CD4-positive, alpha-beta T cell treated with Interleukin-12 subunit alpha and Interleukin-12 subunit beta, for 1 hour (primary cell): ENCODE measurements at places on chromosomes 5 and 9.

DNA sequence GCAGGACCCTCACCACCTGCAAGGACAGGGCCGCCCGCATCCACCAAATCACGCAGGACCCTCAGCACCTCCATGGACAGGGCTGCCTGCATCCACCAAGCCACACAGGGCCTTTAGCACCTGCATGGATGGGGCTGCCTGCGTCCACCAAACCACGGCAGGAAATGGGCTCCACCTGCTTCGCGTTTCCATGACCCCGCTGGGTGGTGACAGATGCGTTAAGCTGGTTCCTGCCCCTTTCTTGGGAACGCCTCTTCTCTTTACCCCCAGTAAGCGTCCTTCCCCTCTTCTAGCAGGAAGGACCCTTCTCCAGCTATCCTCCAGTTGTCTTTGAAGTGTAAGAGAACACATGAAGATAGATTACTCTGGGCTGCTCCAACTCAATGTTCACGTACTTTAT, 13.5 kb downstream of the FBP1 start:
- DNase-seq, result no peak

DNA sequence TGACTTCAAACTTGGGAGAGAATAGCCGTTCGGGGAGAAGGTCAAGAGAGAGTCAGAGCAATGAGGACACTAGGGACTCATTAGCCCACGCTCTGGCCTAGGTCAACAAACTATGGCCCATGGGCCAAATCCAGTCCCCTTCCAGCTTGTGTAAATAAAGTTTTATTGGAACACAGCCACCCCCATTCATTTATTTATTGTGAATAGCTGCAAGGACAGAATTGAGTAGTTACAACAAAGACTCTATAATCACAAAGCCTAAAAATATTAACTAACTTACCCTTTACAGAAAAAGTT, 33.1 kb upstream of the TRIM32 start:
- DNase-seq, result no peak

GRCh38 chr9:96515621-96516470, 65.9 kb downstream of the HABP4 start:
- DNase-seq, result no peak

- DNase-seq, result no peak
Observed at GRCh38 chr5:149325166-149325735, 20.0 kb upstream of the GRPEL2 start.

- DNase-seq, result no peak
Observed at GRCh38 chr5:106510321-106510720, 1160.4 kb downstream of the EFNA5 start.

GRCh38 chr5:177508221-177508611, 1.4 kb downstream of the DOK3 start:
- no peak for DNase-seq

DNA sequence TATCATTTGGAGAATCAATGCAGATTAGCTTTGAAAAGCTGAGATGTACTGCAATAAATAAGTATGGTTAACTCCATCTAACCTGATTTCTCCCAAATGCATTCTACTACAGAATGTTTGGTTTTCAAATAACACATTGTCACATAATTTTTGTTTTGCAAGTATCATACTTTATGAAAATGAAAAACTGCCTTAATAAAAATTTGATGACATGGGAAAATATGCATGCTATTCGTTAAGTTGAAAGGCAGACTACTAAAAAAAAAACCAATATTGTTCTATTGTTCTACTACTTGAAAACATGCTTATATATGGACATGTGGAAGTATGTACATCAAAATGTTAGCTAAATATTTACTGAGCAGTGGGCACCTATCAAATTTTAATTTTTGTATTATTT, 668.9 kb downstream of the HTR1A start:
- DNase-seq, result no peak

DNA sequence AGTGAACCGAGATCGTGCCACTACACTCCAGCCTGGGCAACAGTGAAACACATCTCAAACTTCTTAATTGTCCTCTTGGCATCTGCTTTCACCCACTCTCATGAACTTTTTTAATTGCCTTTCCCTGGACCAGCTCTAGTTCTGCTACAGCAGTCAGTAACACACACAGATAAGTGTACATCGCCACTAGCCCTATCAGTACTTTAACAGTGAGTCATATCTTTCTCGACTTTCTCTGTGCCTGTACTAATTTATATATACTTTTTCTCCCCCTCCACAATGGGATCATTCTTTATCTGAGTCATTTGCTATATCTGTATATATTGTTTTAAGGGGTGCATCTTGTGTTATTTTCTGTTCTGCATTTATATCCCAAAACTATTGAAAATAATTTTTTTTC, 6.7 kb downstream of the CDC37L1 start:
- DNase-seq, result no peak

GRCh38 chr5:134398609-134399155, 13.0 kb downstream of the CDKN2AIPNL start:
- no peak for DNase-seq

DNA sequence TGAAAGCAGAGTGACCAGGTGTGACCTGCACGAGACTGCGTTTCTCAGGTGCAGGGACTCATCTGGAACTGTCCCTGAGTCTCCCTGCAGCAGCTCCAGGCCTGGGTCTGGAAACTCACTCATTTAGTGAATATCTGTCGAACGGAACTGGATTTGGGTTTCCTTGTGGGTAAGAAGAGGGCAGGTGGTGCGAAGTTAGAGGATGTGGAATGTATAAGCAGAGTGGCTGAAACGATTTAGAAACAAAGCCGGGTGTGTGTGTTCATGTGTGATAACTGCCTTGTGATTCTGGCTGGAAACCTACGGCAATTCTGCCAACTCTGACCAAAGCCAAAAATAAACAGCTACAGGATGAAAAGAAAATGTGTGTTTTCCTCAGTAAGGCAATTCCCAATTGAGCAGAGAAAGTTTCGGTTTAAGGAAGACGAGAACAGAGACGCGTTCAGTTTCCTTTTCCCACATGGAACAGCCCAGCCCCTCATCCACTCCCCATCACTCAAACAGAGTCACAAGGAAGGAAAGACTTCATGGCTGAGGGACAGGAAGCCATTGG, 130.3 kb downstream of the NSG2 start:
- DNase-seq, result no peak

DNA sequence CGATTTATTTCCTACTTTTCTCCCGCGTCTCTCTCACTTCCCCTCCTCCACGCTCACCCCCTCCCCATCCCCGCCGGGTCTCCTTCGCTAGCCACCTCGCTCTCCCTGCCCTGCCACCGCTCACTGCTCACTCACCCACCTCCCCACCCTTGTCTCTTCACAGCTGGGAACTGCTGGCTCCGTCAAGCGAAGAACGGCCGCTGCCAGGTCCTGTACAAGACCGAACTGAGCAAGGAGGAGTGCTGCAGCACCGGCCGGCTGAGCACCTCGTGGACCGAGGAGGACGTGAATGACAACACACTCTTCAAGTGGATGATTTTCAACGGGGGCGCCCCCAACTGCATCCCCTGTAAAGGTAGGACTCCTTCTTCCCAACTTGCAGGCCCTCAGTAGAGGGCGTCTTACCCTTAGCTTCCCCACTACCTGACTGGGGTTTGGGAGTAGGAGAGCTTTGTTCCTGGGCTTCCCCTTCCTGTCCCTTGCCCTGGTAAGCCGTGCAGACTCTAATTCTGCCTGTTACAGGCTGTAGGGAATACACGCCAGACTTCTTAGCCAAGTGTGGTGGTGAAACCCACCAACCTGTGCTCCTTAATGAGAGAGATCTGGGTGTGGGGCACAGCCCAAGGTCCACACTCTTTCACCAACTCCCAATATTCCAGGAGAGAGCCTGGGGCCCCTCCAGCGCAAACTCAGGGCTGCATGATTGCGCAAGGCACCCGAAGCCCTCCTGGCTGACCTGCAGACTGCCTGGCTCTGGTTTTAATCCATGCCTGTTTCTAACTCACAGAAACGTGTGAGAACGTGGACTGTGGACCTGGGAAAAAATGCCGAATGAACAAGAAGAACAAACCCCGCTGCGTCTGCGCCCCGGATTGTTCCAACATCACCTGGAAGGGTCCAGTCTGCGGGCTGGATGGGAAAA, 2.5 kb downstream of the FST start:
- DNase-seq, result no peak

DNA sequence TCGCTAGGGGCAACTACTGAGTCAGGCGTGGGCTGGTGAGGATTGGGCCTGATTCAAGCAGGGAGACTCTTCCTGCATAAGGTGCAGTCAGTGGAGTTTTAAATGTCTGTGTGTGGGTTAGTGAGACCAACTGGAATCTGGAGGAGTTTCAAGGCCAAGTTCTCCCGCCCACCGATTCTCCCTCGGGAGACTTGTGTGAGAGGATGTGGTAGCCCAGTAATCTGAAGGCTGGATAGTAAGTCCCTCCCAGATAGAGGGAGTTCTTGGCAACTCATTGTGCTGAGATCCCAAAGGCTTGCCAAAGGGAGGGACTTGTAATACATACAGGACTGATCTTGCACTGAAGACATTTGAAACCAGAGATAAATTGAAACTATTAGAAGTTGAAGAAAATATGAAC, 51.8 kb downstream of the WDR36 start:
- no peak for DNase-seq

GRCh38 chr5:154801083-154801482, 45.9 kb downstream of the LARP1 start:
- DNase-seq, result no peak
